ENCODE measurements at places on chromosomes 5 and 9.

DNA sequence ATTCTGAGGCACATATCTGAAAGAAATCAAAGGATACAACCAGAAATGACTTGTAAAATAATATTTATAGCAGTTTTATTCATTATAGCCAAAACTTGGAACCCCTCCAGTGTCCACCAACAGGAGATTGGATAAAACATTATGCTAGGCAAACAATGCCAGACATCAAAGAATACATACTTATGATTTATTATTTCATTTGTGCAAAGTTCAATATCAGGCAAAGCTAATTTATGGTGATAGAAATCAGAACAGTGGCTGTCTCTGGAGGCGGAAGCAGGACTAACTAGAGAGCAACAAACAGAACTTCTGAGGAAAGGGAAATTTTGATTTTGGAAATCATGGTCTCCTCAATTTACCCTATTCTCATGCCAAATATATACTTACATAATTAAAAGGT, 193.1 kb downstream of the ICE1 start:
- DNase-seq = no peak

DNA sequence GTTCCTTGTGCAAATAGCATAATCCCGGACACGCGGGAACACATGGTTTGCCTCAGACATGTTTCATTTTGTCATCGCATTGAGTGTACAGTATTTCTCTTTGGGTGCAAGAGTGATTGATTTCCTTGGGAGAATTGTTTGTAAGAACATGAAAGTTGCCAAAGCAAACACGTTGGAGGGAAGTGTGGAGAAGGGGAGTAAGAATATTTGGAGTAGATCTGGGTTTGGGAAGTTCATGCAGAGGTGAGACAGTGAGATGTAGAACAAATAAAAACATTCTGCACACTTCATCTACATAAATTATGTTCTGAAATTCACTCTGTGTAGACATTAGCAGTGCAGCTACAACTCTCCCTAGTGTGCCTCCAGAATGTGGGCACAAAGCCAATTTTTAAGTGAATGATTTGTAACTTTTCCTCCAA, 24.0 kb downstream of the FOXD1 start:
- DNase-seq = no peak

- no peak for DNase-seq
These were observed 454.5 kb upstream of the ZNF608 start for GRCh38 chr5:125200866-125201373.

DNA sequence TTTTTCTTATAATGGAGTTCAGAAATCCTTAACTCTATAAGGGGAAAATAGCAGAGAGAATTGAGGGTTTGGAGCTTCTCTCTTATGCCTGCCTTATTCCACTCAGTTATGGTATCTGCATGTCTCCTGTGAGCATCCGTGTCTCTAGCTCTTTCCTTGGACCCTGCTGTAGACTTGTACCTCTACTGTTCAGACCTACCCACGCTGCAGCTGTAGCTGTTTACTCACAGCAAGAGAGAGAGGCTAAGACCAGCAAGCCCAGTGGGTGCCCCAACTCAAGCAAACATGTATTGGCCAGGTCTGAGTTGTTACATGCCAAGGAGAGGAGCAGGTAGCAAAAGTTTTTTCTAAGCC, 7.1 kb upstream of the PCSK1 start:
- DNase-seq = no peak

DNA sequence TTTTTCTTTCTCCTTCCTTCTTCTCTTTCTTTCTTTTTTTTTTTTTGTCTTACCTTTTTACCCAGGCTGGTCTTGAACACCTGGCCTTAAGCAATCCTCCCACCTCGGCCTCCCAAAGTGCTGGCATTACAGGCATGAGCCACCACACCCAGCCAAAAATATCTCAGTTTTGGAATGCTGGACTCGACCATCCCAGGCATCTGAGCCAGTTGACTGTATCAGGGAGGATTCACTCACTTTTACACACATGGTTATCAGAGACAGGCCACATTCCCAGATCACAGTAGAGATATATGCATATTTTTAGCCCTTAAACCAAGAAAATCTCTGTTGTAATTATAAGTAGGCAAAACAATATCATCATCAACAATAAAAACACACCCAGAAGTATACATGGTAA, 21.9 kb downstream of the NIM1K start:
- no peak for DNase-seq

DNA sequence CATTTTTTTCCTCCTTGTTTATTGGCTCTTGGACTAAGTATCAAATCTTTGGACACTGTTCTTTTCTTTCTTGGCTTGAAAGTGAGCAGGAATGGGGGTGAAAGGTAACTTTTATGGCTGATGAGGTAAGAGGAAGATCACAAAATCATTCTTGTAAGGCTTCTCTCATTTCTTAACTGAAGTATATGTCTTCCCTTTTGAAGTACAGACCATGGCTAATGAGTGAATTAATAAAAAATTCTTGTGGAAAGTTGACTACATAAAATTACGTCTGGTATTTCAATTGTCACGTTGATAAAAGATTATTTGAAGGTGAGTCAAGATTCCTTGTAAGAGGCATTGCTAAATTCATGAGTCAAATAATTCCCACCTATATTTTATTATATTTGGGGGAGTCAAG, 25.1 kb downstream of the VCAN start:
- no peak for DNase-seq

DNA sequence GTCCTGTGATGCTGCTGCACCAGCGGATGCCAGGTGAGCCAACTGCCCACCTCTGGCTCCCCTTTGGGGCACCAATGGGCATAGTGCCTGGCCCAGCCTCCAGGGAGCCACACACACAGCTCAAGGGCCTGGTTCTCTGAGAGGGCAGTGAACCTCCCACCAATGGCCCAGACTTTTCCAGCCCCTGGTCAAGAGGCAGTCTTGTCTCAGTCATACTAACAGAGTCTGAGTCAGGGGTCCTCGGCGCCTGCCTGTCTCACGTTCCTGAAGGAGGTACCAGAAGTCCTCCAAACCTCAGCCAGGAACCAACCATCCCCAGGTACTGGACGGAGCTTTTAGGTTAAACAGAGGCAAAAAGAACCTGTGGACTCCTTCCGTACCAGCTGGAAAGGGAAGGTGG, 121.1 kb downstream of the C5orf15 start:
- DNase-seq = no peak

- DNase-seq = no peak
These were observed 15.1 kb downstream of the TCF7 start for GRCh38 chr5:134129411-134130238.

DNA sequence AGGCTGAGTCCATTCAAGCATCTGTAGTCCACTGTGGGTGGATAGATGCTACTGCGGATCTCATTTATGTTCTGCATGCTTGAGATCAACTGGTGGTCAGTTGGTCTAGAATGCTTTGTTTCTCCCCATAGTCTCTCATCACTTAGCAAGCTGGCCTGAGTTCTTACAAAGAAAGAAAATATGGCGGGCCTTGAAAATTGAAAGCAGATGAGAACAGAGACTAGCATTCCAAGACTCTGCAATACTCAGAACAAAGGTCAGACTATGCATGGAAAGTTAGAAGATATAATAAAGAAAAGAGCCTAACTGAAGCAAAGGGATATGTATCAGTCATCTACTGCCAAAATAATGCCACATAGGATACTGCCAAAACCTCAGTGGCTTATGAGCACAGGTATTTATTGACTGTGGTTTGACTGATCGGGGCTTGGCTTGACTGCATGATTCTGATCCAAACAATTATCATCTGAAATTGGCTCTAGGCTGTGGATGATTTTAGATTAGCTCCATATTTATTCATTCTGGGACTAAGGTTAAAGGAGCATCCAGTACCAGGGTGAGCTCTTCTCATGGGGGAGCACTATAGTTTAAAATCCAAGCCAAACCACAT, 258.9 kb downstream of the TAF11L14 start:
- no peak for DNase-seq

GRCh38 chr9:16360247-16360646, 510.2 kb downstream of the BNC2 start:
- no peak for DNase-seq
